ENCODE measurements at places on chromosomes 5 and 9.

DNA sequence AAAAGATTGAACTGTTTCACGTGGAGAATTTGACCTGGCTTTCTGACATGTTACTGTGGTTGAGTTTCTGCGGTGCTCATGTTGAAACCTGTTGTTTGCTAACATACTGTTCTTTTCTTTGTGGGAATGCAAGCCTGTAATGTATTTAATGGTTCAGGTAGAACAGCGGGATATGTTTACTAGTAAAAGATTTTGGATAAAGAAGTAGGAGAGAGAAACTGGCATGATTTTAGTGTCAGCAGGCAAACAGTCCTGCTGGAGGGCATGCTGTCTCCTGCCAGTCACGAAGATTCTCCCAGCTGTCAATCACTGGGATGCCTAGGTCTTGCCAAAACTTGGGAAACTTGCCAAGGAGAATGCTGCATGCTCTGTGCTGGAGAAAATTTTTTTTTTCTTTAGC, 263.5 kb downstream of the TAF11L14 start:
- no peak for DNase-seq

GRCh38 chr5:29089591-29090130, 2051.3 kb upstream of the CDH9 start:
- DNase-seq, result no peak

- DNase-seq, result no peak
Observed at GRCh38 chr9:77014597-77015263, 4.7 kb upstream of the FOXB2 start.

- DNase-seq, result no peak
Observed at GRCh38 chr5:173793648-173794548, 94.3 kb upstream of the CPEB4 start.

GRCh38 chr5:167528651-167529050, 762.8 kb upstream of the WWC1 start:
- no peak for DNase-seq

- DNase-seq, result no peak
Observed at GRCh38 chr5:92518318-92518904, 1062.6 kb downstream of the NR2F1-AS1 start.

DNA sequence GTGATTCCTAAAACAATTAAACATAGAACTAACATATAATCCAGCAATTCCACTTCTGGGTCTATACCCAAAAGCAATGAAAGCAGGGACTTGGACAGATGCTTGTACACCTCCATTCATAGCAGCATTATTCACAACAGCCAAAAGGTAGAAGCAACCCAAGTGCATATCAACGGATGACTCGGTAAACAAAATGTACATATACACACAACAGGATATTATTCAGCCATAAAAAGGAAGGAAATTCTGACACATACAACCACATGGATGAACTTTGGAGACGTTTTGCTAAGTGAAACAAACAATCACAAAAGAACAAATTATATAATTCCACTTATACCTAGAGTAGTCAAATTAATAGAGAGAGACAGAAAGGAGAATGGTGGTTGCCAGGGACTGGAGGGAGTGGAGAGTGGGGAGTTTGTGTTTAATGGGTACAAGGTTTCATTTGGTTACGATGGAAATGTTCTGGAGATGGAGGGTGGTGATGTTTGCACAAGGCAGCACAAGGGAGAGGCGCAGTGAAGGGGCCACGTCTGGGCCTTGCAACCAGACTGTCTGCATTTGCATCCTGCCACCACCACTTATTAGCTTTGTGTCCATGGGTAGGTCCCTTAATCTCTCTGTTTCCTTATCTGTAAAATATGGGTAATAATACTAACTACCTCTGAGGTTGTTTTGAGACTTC, 36.3 kb upstream of the RLN1 start:
- no peak for DNase-seq

GRCh38 chr5:107669096-107670031, 1.4 kb downstream of the EFNA5 start:
- DNase-seq, result peak; percentile 73

DNA sequence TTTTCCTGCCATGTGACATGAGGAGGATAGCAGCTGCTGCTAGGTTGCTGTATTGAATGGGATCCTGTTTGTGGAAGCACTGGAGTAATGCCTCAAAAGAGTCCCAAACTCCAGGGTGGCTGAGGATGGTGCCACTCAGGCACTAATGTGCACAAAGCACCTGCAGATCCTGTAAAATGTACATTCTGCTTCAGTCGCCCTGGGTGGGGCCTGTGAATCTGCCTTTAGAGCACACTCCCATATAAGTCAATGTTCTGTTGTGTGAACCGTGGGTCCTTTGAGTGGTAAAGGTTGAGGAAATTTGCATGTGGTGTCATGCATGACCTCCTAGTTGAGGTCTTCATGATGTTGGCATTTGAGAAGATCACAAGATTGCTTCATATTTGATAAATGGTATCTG, 31.6 kb upstream of the ANKRD18A start:
- no peak for DNase-seq

GRCh38 chr5:142248853-142249462, 75.9 kb downstream of the SPRY4 start:
- DNase-seq, result peak; percentile 28

All from ascending aorta (tissue), 2 donors.